Type B pancreatic cell (in vitro differentiated cells): ENCODE measurements at places on chromosomes 16 and 17. TPM values are rescaled to one million over a fixed set of nuclear protein-coding genes. Genes with fewer than 3 reads are reported as not detected.

HS3ST4 gene
- total RNA-seq = 3.6 TPM in 2 replicates

MPP3 gene
- total RNA-seq = 3.8 and 7.8 TPM in 2 replicates

KRT32 gene
- total RNA-seq = 0.17 and 0.83 TPM in 2 replicates

PYDC1 gene
- not detected in 2 replicates for total RNA-seq

HEXD gene
- total RNA-seq = 47.5 and 49.7 TPM in 2 replicates

FADS6 gene
- 0.82 and 2.7 TPM in 2 replicates for total RNA-seq

EME2 gene
- total RNA-seq = 26.9 and 35.9 TPM in 2 replicates

CIBAR2 gene
- total RNA-seq = 1.3 and 4.9 TPM in 2 replicates

KRTAP4-12 gene
- total RNA-seq = not detected in 2 replicates

FNDC8 gene
- total RNA-seq = not detected in 2 replicates

KRT16 gene
- total RNA-seq = 1.5 and 9.2 TPM in 2 replicates

GGA2 gene
- total RNA-seq = 63.3 and 105 TPM in 2 replicates

RGS11 gene
- total RNA-seq = 6.6 and 8.8 TPM in 2 replicates

SPATA32 gene
- not detected in 2 replicates for total RNA-seq

CDRT4 gene
- 5.4 and 12.9 TPM in 2 replicates for total RNA-seq

NPIPB6 gene
- total RNA-seq = 2.0 and 2.2 TPM in 2 replicates

MAP2K6 gene
- total RNA-seq = 11.9 and 28.8 TPM in 2 replicates

CDRT15 gene
- total RNA-seq = not detected in 2 replicates

STUB1 gene
- 74.7 and 80.3 TPM in 2 replicates for total RNA-seq

SCNN1B gene
- total RNA-seq = 4.2 and 4.3 TPM in 2 replicates

SDK2 gene
- total RNA-seq = 4.6 and 47.3 TPM in 2 replicates

SGCA gene
- 0.72 TPM in 1 of 2 replicates, not detected in the other for total RNA-seq
